ENCODE measurements at places on chromosomes 5 and 9.

DNA sequence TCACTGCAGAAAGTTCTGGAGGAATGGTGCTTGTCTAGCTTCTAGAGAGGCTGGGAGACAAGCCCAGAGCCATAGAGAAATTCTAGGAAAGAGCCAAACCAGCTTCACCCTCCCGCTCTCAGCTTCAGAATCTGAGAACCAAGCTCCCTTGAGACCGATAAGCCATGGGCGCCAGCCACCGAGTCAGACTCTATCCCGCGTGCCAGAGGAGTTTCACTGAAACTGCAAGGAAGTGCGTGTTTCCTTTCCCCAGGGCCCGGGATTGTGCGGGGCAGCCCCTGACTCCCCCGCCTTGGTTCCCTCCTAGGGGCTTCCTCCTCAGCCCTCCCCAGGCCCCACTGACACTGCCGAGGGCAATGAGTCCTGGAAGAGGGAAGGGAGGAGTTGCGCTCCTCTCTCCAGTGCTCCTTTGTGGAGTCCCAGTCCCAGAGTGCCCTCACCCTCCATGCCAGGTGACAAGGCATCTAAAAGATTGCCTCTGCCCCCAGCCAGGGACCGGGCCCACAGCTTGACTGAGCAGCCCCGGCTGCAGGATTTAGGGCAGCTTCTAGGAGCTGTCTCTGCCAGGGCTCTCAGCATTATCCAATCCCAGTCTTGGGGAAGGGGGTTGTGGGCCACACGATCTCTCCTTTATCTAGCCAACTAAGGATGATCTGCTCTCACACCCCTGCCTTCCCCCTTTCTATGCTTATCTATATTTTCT, 18.4 kb upstream of the TCF7 start:
- no peak for DNase-seq

DNA sequence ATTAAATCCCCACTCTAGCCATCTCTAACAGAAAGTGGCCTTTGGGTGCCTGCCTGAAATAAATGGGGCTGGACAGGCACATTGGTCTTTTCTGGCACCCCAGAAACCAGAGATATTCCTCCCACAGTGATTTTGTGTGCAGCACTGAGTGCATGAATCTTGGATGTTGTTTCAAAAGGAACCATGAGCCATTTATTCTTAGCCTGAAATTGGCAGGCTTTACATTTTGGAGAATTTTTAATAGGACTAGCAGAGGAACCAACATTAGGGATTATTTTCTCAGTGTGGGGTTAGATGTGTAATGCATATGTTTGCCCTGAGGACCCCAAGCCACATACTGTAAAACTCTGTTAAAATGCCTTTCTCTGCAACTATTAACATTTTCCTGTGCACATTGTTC, 451.3 kb downstream of the NFIB start:
- no peak for DNase-seq

DNA sequence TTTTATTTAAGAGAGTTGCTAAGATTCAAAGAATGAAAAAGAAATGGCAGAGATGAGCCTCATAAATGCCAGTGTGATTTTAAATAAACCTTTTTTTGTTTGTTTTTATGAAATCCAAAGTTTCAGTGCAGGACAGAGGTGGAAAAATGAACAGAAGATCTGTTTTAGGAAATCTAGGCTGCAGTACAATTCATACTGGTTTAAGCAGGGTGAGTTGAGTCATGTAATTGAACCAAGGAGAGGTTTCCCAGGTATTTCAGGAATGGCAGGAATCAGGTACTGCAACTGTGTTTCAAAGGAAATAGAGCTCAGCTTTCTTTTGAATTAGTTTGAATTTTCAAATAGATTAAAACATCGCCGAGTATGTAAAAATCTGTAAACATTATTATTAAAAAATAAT, 3.0 kb upstream of the ANKRD31 start:
- peak; percentile 4 for DNase-seq

DNA sequence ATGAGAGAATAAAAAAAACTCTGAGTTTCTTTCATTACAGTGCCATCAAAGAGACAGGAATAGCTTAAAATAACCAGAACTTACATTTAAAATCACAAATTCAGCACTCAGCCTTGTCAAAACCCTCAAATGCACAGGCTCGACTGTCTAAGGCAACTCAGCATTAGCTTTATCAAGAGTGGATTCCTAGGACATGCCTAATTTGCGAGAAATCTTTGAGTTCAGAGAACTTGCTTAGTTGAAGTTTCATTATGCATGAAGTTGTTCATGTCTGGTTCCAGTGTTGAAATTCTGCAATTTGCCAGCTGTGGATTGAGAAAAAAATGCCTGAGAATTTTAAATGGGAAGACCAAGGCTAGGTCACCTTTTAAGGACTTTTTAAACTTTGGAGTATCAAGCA, 151.1 kb downstream of the LRRC70 start:
- no peak for DNase-seq

- peak; percentile 93 for DNase-seq
Observed at GRCh38 chr9:6007058-6007769, 8.2 kb downstream of the RANBP6 start.

DNA sequence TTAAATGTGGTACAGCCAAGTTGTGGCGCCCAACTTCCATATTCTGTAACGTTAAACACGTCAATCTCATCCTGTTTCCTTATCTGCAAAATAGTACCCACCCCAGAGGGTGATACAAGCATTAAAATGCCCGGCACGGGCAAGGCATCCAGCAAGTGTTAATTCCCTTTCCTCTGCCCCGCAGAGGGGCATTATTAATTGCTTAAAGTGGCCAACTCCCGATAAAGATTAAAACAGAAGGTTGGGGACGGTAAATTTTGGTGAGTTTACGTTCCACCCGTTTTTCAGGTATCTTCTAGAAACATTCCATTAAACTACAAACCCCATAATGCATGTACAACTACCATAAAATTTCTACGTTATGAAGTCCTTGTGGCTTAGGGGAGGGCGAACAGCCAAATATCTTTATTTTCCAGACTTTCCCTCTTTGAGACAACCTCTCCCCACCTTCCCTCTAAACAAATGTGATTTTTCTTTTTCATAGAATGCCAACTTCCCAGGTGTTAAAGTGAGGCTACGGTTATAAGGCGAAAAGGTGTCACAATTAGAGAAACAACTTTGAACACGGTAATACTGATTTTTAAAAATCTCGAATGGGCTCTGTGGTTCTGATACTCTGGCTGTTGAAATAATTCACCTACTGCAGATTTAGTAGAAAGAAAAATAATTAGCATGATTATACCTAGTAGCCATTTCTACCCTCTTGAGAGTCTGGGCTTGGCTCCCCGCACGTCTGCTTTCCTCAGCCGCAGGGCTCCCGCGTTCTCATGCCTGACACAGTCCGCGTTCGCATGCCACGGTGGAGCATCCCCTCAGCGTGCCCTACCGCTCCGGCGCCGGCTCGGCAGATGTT, 1.2 kb upstream of the GPBP1 start:
- peak; percentile 50 for DNase-seq
